ENCODE measurements at places on chromosomes 1 and 21. TPM values are rescaled to one million over a fixed set of nuclear protein-coding genes. Genes with fewer than 3 reads are reported as not detected.

Gene NPPB
- not detected for polyA plus RNA-seq

Gene BATF3
- 0.80 TPM for polyA plus RNA-seq

Gene LCE2C
- not detected for polyA plus RNA-seq

Gene PTPN22
- polyA plus RNA-seq: 41.1 TPM

Gene ACTA1
- not detected for polyA plus RNA-seq

Gene ARHGEF10L
- polyA plus RNA-seq: not detected

Gene SPRR2F
- not detected for polyA plus RNA-seq

Gene DNASE2B
- polyA plus RNA-seq: not detected

Gene SLC30A10
- polyA plus RNA-seq: not detected

Gene FRRS1
- polyA plus RNA-seq: 0.33 TPM

Gene HSD3B2
- polyA plus RNA-seq: not detected

Gene TBCE
- polyA plus RNA-seq: 14.7 TPM

Gene TRAPPC10
- 17.9 TPM for polyA plus RNA-seq
